ENCODE measurements at places on chromosomes 4 and X. TPM values are rescaled to one million over a fixed set of nuclear protein-coding genes. Genes with fewer than 3 reads are reported as not detected.

The ACE2 gene
- not detected for polyA plus RNA-seq

The LPAR4 gene
- not detected for polyA plus RNA-seq

The ADH7 gene
- polyA plus RNA-seq, result not detected

The MAGEB10 gene
- not detected for polyA plus RNA-seq

The ASB12 gene
- not detected for polyA plus RNA-seq

The CXCL1 gene
- not detected for polyA plus RNA-seq

The MAGED4 gene
- polyA plus RNA-seq, result 2.1 TPM

Measured in CD8-positive, alpha-beta memory T cell (primary cell).